Fibroblast of skin of back (primary cell): ENCODE measurements at places on chromosomes 16 and 17.
A peak's percentile ranks its signal among the peaks of the same experiment; 100 is the strongest.

DNA sequence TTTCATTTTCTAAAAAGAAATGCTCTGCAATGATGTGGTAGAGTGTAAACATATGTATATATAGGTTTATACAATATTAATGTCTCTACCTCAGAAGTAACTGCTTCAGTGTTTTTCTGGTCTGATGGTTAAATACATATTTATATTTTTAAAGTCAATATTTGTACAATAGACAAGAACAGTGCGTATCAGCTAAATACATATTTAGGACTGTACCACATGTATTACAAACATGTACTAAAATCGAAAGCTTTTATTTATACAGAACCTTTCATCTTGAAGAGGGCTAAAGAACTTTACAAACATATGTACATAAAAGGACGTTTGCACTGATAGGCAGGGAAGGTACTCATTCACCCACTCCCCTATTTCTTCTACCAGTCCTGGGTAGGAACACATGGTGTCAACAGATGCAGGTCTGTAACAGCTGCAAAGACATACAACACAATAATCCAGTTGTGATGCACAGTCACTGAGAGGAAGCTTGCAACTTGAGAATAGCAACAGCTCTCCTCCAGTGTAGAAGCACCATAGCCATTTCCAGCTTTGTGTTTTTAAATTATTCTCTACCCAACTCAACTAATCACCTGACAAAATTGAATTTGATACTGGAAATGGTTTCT, 206.9 kb upstream of the C17orf78 start:
- DNase-seq, result no peak

DNA sequence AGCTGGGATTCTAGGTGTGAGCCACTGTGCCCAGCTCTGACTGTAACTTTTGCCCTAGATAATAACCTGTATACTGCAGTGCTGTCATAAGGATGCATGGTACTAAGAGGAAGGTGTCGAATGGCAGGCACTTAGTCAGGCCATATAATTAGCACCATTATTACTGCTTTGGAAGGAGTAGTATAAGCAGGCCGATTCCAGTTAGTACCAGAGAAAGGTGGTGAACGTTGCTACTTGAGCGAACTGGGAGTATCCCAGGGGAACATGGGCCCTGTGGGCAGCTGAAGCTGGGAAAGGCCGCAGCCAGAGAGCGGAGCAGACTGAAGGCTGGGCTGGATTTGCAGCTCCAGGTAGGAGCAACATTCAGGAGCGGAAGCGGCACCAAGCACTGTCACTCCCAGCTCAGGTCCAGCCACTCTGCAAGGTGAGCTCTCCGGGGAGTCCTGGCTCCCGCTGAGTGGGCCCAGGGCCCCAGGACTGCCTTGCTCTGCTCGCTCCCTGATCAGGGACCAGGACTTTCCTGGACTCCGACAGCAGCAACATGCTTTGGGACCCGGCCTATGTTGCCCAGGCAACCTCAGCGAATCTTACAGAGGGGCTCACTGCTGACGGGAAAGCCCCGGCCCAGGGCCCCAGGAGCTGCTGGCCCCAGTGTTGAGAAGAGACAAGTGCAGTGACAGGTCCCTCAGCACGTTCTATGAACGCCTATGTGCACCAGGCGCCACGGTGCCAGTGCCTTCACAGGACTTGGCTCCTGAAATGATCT, 28.6 kb downstream of the C16orf74 start:
- no peak for DNase-seq

DNA sequence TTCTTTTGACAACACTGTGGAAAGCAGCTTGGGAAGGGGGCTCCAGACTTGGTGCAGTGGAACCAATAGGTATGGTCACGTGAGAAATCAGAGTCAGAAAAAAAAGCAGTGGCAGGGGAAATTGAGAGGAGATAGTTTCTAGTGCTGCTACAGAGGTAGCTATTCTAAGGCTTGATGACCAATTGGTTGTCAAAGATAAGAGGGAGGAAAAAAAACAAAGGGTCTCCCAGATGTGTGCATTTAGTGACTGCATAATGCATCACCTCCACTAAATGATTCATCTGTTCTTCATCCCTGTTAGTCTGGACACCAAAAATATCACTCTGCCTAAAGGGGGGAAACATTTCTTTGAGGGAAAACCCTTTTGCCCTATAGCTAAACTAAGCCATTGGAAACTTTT, 56.5 kb downstream of the PIGL start:
- DNase-seq, result peak; percentile 73

- no peak for DNase-seq
Measured at GRCh38 chr17:32227910-32228309, 37.7 kb upstream of the RHBDL3 start.

- no peak for DNase-seq
Measured at GRCh38 chr17:57106836-57107497, 21.9 kb downstream of the AKAP1 start.

DNA sequence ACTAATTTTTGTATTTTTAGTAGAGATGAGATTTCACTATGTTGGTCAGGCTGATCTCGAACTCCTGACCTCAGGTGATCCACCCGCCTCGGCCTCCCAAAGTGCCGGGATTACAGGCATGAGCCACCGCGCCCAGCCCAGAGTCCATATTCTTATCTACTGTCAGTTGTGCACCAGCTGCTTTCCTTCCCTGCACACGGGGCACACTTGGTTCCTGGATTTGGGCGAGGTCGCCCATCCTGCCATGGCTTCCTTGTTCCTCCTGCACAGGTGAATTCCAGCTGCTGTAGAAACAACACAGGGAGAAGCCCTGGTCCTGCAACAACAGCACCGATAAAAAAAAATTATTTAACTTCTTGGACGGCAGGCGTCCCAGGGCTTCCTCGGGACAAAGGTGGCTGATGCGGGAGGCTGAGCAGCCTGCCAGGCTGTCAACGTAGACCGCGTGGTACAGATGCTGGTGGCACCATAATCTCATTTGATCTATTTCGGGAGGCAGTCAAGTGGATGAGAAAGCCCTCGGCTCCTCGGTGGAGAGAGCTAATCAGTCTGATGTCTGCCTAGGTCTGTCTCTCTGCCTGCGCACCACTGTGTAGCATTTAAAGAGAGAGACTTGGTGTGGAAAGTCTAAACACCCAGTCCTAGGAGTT, 19.1 kb downstream of the RGS9 start:
- no peak for DNase-seq

GRCh38 chr17:16446338-16446983, 31.1 kb downstream of the TRPV2 start:
- DNase-seq, result no peak

DNA sequence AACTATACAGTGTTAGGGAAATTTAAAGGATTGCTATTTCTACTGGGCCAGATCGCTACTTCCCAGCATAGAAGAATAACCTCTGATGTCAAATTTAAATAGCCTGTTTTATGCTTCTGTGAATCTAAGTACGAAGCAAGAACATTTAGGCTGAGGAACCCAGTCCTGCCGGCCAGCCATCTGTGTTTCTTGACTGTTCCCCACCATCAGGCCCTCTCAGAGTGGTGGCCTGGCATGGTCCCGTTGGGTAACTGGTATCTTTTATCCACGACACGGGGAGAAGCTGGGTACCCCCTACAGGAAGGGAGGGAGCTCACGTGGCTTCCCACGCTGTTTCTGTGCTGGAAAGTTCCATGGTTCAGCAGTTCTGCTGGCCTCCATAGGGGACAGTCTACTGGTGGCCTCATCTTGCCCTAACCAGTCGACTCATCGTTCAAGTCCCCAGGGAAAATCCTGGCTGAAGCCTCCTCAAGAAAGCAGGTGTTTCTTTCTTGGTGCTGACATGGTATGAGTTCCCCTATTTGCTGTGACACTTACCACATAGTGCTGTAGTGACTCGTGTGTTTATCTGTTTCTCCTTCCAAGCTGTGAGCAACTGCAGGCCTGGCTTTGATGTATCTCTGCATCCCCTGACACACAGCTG, 201.7 kb upstream of the NLRP1 start:
- peak; percentile 85 for DNase-seq

DNA sequence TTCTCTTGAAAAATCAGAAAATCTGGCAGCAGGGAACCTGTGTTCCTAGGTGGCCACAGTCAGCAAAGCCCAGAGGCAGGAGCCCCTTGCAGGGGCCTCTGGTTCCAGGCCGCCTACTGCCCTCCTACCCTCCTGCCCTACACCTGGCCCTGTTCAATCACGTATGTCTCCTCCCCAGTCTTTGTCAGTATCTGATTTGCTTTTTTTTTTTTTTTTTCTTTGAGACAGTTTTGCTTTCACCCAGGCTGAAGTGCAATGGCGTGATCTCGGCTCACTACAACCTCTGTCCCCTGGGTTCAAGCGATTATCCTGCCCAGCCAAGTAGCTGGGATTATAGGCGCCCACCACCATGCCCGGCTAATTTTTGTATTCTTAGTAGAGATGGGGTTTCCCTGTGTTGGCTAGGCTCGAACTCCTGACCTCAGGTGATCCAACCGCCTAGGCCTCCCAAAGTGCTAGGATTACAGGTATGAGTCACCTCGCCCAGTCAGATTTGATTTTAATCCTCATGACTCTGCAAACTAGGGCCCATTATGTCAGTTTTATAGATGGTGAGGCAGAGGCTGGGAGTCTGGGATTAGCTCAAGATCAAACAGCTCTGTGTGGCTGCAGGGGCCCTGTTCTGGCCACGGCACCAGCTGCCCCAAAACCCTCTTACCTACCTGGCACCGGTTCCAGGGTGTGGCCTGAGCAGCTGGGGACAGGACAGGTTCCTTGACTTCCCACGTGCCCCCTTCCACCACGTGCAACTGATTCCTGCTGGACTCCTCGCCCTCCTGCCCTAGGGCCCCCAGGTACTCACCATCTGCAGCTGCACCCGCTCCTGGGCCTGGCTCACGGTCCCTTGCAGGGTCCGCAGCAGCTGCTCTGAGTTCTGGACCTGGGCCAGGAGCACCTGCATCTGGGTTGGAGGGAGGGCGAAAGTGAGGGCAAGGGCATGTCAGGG, 14.7 kb downstream of the RABEP2 start:
- DNase-seq, result no peak

DNA sequence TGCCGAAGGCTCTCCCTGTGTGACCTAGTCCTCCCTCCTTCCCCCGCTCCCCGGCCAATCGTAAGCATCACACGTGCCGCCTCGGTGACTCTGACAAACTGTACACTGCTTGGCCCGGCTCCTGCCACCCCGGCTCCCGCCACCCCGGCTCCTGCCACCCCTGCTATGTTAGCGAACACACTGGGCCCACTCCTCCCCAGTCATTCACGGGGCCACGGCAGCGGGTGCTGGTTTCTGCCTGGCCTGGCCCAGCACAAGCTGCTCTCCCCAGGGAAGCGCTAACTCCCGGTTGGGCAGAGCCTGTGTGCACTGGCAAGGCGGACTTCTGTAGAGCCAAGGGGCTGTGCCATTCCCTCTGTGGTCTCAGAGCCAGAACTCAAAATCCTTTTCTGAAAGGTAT, 22.0 kb downstream of the NDUFAF8 start:
- no peak for DNase-seq

GRCh38 chr16:58584831-58585505, 44.7 kb downstream of the CNOT1 start:
- DNase-seq, result no peak

DNA sequence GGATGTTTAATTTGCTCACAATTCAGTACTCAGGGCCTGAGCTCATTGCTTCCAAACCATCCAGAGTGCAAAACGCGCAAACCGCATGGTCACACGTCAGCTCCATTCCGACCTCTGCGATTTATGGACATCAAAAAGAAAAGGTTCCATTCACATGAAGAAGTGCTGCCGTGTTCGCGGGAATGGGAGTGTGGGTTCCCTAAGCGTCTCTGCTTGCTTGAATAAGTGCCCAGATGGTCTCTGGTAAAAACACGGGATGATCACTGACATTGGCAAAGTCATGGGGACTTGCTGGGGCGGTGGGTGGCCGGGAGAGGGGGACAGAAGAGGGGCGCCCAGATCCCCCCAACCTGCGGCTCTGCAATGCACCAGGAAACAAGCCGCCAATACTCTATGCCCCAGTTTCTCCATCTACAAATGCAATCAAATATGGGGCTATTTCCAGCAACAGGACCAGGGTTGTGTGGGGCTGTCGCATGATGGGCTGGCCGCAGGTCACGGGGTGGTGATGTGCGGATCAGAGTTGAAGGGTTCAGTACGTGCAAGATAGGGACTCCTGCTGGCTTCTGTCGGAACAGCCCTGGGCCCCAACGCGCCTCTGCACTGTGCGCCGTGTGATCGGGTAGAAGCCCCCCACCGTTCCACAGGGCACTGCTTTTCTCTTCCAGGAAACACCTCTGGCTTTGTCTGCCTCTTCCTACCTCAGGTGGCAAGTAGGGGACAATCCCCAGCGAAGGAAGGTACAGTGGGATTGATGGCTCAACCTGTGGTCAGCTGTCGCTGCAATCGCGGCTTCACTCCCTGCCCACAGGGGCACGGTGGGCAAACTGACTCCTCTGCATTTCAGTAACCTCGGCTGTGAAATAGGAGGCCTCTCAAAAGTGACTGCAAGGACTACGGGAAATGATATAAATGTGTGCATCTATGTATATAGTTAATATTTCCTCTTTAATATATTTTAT, 11.2 kb downstream of the FOXF1 start:
- no peak for DNase-seq

DNA sequence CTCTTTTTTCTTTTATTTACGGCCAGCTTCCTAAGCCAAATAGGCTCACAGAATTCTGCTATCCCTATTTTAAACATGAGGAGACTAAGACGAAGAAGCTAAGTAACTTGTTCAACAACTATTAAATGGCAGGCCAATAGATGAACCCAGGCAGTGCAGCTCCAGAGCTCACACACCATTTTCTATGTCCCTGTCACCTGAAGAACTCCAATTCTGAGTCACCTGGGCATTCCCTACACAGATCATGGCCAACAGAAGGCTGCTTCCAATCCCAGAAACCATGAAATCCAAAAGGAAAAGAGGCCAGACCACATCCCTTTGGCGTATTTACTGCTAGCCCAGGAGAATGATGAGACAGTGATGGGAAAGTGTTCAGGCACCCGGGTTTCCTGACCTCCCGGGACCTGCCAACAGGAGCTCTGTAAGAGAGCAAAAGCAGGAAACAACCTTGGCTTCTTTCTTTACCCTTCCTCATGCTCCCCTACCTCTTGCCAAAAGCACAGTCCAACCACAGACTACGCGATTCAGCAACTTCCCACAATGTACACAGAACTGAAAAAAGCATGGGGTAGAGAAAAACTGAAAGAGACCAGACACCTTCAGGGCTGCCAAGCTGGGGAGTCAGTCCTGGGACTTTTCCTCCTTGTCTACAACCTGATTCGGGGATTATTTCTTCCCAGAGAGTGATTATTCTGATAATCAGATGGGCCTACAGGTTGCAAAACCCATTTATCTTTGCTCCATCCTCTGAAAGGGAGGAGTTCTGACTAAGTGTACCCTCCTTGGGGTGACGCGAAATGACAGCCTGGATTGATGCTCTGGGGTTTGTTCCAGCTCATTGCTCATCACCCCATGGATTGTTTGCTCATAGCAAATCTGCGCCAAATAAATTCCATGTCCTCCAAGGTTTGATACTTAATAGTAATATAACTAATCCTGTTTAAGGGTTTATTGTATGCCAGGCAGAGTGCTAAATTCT, 47.8 kb upstream of the HAS3 start:
- peak; percentile 80 for DNase-seq

GRCh38 chr16:70432356-70432722, 6.6 kb downstream of the ST3GAL2 start:
- no peak for DNase-seq

DNA sequence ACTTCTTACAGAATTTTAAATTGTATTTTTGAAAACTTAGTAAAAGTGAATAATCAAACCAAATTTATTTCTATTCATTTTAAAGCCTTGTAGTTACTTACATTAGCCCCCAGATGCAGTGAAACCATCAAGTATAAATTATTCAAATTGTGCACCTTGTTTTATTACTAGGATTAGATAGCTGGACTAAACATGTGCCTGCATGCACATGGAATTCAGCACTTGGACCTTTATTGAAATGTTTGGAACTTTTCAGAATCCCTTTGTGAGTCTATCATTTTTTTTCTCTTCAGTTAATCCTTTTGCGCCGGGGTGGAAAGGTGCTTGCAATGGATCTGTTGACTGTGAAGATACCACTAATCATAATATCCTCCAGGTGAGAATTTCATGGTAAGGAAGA, 4.7 kb downstream of the ZPBP2 start:
- peak; percentile 40 for DNase-seq
